Esophagus muscularis mucosa (tissue), 4 donors: ENCODE measurements at places on chromosomes 3 and 15. TPM values are rescaled to one million over a fixed set of nuclear protein-coding genes. Genes with fewer than 3 reads are reported as not detected.

DNA sequence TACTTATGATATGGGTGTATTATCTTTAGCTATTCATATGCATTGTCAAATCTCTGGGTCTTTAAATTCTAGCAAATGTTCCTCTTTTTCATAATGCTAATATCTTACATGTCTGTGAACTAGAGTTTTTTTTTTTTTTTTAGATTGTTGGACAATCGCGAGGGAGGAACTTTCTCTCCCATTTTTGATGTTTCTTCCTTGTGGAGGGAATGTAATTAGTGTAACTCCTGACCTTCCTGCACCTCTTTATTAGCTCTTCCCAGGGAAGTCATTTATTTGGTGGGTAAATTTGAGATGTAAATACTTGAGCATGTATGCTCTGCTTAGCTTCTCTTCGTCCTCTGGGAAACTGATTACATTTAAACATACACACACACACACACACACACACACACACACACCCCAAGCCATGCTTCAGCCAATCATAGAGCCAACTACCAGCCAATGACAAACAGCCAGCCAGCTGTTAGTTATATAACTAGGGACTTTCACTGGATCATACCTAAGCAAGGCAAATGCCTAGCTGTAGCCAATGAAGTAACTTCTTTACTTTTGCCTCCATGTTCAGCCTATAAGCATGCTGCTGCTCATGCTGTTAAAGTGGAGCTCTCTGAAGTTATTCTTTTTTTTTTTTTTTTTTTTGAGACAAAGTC is 8.3 kb upstream of the USP8 start:
- DNase-seq, result no peak

- DNase-seq, result no peak
These were observed 305.6 kb upstream of the LRRFIP2 start for GRCh38 chr3:37479981-37480380.

GRCh38 chr15:83225449-83225848 is 17.8 kb upstream of the HDGFL3 start:
- DNase-seq, result no peak

DNA sequence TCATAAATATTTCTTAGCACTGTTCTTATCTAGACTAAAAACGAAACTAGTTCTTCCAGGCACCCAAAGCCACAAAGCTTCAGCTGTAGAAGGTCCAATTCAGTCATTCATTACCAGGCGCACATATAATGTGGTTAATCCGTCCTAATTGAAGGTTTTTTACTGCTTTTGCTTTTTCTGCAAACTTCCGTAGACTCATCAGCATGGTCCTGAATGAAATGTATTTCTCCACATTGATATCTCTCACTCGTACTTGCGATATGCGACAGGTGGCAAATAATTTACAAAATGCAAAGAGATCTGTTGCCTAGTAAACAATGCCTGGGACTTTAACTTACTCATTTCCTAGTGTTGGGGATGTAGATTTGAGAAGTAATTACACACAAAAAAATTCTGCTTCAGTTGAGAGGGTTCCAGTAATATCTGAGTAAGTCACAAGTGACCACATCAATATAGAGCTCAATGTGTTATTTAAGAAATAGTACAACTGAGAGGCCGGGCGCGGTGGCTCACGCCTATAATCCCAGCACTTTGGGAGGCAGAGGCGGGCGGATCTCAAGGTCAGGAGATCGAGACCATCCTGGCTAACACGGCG is 75.0 kb upstream of the MBNL1 start:
- no peak for DNase-seq

- DNase-seq, result no peak
These were observed 73.9 kb downstream of the CPN2 start for GRCh38 chr3:194277104-194277785.

DNA sequence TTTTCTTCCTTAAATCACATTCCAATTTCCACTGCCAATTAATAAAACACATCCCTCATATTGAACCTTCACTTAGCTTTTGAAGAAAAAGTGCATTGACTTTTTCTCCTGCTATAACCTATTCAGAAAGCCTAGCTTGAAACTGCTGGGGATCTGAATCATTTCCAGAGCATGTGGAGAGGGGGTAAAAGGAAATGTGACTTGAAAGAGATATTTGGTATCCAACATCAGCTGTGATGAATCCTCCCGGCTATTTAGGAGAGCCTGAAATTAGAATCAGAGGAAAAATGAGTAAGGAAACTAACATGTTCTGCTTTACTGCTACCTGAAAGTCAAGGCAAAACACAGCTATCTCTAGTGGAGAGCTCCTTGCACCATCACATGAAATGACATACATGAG is 2.6 kb upstream of the GNB5 start:
- no peak for DNase-seq

The GOLGA8S gene
- not detected for total RNA-seq

GRCh38 chr15:101531170-101531569 is 41.7 kb upstream of the PCSK6 start:
- peak; percentile 89 for DNase-seq

DNA sequence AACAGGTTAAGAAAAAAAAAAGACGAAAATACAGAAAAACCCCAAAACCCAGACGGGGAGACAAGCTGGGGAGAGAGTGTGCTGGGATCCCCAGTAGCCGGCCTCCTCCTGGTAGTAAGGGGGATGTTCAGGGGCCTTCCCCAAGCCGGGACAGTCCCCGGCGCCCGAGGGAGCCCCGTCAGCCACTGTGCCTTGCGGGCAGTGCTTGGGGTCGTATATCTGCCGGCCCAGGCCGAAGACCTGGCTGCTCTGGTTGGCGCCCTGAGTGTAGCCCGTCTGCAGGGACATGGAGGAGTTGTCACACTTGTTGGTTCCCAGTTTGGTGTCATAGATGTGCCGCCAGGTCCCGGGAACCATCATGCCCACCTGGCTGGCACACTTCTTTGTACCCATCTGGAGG is 287.2 kb upstream of the GADL1 start:
- DNase-seq, result no peak

DNA sequence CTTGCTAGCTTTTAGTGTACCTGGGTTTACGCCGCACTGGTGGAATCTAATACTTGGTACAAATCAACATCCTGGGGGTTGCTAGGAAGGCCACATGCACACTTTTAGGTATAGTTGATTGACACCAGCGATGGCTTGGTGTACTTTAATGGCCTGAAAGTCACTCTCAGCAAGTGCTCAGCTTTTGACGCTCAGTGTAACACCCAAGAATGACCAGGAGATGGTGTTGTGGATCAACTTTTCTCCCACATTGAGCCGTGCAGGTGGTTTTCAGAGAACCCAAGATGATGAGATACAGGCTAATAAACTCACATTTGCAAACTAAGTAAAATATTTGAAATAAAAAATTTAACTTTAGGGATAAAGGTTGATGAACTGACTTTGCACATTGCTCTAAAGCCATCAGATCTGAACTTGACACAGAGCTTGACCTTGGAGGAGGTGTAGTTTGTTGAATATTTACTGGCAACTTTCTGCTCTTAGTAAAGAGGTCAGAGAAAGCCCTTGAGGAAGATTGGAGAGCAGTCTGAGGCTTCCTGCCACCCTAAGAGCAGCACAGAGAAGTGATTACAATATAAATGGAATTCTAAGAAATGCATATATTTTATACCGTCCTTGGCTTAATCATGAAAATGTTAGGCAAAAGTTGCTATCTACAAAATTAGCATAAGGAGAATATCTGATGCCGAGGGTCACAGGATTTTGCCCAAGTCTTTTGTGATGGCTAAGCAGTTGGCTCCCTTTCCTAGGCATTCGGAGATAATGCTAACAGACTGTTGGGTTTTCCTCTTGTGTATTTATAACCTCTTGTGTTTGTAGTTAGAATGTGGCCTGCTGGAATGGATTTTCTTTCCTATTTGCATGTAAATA is 143.4 kb upstream of the RASGRP1 start:
- DNase-seq, result no peak

GRCh38 chr3:18258492-18258891 is 166.6 kb downstream of the SATB1 start:
- DNase-seq, result no peak

GRCh38 chr3:36446276-36446675 is 66.0 kb downstream of the STAC start:
- DNase-seq, result no peak

DNA sequence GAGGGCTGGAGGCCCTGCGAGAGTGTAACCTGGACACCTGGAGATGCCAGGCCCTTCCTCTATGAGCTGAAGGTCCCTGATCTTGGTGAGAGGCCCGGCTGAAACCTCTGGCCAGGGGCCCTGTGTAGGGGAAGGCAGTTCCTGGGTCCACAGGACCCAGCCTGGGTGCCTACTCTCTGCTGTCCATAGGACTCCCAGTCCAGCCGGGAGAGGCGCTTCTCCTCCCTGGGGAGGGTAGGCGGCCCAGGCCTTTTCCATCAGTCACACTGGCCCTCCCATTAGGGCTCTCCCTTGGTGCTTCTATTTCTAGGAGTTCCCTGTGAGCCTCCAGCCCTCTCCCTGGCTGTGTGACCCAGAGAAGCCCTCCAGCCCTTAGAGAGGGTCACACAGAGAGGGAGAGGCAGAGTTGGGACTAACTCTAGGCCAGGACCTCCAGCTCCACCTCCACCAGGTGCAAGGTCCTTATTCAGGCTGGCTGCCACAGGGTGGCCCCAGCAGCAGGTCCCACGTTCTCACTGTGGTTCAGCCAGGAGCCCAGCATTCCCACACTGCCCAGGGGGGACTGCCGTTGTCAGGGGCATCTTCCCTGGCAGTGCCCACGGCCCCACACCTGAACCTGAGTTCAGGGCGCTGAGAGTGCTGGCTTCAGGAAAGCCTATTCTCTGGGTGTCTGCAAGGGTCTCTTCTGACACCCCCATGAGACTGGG is 146.8 kb downstream of the SMAD6 start:
- DNase-seq, result peak; percentile 72

The GP5 gene
- not detected for total RNA-seq

- no peak for DNase-seq
These were observed 298.8 kb upstream of the CTDSPL start for GRCh38 chr3:37562876-37563275.

The CA12 gene
- total RNA-seq, result 3.3 TPM

- no peak for DNase-seq
These were observed 49.0 kb downstream of the DZIP1L start for GRCh38 chr3:138066383-138066782.

- DNase-seq, result no peak
These were observed 61.8 kb downstream of the MYH15 start for GRCh38 chr3:108448593-108448992.

GRCh38 chr3:114756506-114757279 is 390.4 kb downstream of the ZBTB20 start:
- DNase-seq, result no peak

- DNase-seq, result no peak
These were observed 159.5 kb upstream of the TBC1D5 start for GRCh38 chr3:17901893-17902292.

GRCh38 chr3:28936154-28936553 is 344.7 kb upstream of the RBMS3 start:
- no peak for DNase-seq

DNA sequence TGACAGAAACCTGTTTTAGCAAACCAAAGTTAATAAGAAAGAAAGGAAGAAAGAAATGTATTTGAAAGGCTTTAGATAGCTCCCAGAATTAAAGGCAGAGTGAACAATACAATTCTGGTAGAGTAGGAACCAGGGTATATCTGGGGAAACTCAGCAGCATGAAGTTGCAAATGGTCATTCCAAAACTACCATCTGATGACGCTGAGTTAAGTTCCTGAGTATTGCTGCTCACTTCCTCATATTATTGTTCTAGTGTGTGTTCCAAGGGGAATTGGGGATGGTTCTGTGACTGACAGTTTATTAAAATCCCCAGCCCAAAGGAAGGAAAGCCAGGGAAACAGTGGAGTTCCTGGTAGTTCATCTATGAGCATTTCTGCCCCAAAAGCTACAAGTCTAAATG is 88.3 kb upstream of the FRMD4B start:
- DNase-seq, result no peak

DNA sequence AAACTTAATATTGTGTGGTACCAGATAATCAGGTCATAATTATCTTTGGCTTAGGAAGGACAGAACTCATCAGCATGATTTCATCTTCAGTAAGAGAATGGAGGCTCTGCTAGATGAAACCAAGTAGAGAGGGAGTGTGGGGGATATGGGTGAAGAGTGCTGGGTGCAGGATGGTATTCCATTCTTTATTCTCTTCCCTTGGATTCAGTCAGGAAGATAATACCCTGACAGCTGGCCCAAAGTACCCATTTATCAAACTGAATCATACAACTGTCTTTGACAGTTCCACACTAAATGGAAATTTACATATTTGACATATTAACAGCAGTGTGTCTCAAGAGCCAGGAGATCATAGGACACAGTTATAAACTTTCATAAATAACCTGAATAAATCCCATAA is 44.7 kb downstream of the GOLIM4 start:
- DNase-seq, result no peak

DNA sequence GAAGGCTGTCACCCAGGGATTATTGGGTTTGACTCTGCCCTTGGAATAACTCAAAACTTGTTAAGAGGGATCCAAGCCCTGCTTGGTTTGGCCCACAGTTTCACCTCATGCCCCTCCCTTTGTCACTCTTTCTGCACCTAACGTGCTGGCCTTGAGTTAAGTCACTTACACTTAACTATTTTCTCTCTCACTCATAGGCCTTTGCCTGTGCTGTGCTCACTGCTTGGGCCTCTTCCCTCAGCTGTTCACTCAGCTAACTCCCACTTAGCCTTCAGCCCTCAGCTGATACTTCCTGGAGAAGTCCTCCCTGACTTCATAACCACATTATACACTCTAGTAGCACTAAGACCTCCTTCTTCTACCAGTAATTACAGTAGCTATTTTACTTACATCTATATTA is 133.3 kb downstream of the CMSS1 start:
- no peak for DNase-seq

DNA sequence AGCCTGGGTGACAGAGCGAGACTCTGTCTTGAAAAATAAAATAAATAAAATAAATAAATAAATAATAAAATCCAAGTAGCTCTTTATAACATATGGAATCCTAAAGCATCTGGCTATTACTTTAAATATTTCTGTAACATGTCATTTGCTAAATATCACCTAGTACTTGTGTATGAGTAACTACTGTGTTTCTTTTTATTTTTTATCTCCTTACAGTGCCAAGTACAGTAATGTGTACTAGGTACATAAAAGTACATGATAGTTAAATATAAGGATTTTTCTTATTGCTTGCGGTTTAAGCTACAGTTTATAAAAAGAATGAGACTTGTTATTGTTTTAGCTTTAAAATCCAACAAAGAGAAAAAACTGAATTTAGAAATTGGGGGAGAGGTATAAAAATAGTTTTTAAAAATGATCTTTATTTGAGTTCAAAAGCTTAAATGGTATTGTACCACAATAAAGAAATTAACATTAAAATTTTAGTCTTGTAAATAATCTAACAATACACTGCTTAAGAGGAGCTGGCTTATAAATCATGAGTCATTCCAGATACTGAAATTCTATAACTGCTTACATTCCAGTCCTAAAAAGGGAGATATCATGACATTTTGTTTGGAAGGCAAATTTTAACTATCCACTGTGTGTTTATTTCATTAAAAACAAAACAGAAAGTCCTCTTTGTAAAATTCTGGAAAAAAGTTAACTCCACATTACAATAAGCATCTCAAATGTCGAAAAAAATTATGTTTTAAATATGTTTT is 73.1 kb downstream of the FGF7 start:
- DNase-seq, result no peak

DNA sequence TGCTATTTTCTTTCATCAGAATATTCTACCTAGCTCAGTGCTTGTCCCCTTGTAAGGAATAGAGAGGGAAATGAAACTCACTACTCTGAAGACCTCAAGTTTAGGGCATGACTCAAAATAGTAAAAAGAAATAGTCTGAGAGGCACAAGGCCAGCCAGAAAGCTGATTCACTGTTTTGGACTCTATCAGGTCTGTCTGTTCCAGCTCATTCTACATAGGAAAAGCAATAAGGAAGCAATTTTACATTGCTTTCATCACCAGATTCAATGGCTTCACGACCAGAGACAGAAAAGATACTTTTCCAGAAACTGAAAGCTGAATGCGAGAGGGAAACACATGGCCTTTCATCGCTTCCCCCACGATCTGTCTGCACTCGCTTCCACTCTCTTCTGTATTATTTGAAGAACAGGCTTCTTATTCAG is 276.0 kb downstream of the GBE1 start:
- no peak for DNase-seq
